ENCODE measurements at places on chromosomes 5 and 9. TPM values are rescaled to one million over a fixed set of nuclear protein-coding genes. Genes with fewer than 3 reads are reported as not detected.

C7 gene
- total RNA-seq: 1.4 TPM

NELFB gene
- 55.5 TPM for total RNA-seq

FOXD4L3 gene
- not detected for total RNA-seq

SLC6A19 gene
- not detected for total RNA-seq

SLC6A7 gene
- total RNA-seq: not detected

PRSS3 gene
- 50.3 TPM for total RNA-seq

TEX48 gene
- total RNA-seq: not detected

GOLM1 gene
- 64.0 TPM for total RNA-seq

EIF4E1B gene
- not detected for total RNA-seq

TMEM232 gene
- total RNA-seq: 1.2 TPM

DRD1 gene
- total RNA-seq: not detected

FAM169A gene
- 1.1 TPM for total RNA-seq

GRXCR2 gene
- total RNA-seq: not detected

PHF2 gene
- total RNA-seq: 7.8 TPM

CAMK4 gene
- total RNA-seq: 5.2 TPM

ISOC1 gene
- total RNA-seq: 23.9 TPM

ANKRD18A gene
- not detected for total RNA-seq

HAPLN1 gene
- not detected for total RNA-seq

C5orf58 gene
- total RNA-seq: not detected

PAEP gene
- not detected for total RNA-seq

GABRA6 gene
- total RNA-seq: not detected

GRM6 gene
- total RNA-seq: not detected

PTTG1 gene
- total RNA-seq: 293 TPM

DIPK1B gene
- not detected for total RNA-seq

LTC4S gene
- total RNA-seq: 0.89 TPM

PCDHA9 gene
- not detected for total RNA-seq

IFNE gene
- total RNA-seq: not detected

CDK7 gene
- 60.3 TPM for total RNA-seq

BARHL1 gene
- not detected for total RNA-seq

ZNF354C gene
- total RNA-seq: 2.9 TPM

GRIN3A gene
- total RNA-seq: not detected

PLCXD3 gene
- total RNA-seq: 5.7 TPM

GPR107 gene
- 23.1 TPM for total RNA-seq

SLC22A5 gene
- total RNA-seq: 5.8 TPM

SPATA9 gene
- total RNA-seq: not detected

MLANA gene
- total RNA-seq: not detected

FAM221B gene
- not detected for total RNA-seq

RGS7BP gene
- not detected for total RNA-seq

Data from myometrial cell (primary cell).